ENCODE measurements at places on chromosomes 2 and 18.

- DNase-seq = no peak
Observed at GRCh38 chr2:229653531-229653930, 60.8 kb downstream of the DNER start.

DNA sequence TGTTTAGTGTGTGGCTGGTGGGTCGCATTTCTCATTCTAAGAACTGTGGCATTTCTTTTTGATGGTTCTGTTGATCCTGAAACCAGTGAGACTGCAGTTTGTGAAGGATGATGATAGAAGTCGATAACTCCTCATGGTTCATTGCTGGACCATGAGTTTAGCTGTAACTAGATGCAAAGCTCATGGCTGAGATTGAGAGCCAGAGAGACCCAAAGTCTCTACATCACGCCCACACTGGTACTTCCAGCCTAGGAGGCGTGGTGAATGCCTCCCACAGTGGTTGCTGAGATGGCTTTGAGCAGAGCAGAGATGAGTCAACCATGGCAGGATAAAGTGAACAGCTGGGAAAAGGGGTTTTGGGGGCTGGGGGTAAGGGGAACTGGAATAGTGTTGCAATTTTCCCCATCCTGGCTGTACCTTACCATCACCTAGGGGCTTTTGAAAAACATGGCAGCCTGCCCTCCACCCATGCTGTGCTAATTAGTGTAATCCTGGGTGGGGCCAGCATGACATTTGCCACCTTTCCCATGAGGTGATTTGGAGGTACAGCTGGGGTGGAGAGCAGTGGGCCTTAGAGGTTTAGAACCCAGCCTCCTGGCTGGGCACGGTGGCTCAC is 24.1 kb downstream of the INPP4A start:
- DNase-seq = no peak

- no peak for DNase-seq
Observed at GRCh38 chr18:14975431-14975830, 227.5 kb downstream of the ANKRD30B start.

- DNase-seq = no peak
Observed at GRCh38 chr2:21406911-21407310, 283.1 kb downstream of the TDRD15 start.

GRCh38 chr2:205984381-205984780 is 101.6 kb downstream of the INO80D start:
- no peak for DNase-seq

DNA sequence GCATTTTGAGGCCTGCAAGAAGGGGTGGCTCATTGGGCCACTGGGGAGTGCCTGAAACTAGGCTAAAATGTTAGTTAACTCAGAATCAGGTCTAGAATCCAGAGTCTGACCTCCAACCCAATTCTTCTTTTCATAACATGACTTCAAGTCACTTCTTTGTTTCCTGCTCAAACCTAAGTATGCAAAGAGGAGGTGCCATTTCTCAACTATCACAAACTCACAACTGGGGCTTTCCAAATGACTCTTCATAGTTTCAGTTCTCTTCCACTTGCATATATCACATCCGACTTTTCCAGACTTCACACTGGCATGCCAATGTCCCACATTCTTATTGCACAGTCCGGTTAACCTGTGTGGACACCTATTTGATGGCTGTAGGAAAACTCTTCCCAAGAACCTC is 211.6 kb downstream of the TCF4 start:
- DNase-seq = no peak

- DNase-seq = no peak
Observed at GRCh38 chr2:48673581-48673980, 55.9 kb downstream of the GTF2A1L start.

DNA sequence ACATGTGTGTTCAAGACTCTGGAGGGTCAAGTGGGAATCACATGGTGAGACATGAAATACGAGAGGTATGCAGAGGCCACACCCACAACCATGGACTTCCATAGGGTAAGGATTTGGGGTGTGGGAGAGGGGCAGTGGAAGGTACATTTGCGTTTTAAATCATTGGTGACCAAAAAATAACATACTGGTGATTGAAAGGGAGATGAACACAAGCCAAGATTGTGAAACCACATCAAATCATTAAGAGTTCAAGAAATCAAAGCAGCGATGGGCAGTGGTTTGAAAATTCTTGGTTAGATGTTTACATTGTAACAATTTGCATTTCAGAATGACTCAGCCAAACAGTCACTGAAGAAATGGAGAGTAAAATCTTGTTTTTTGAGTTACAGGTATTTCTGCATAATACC is 1.9 kb upstream of the CABYR start:
- DNase-seq = peak; percentile 46

DNA sequence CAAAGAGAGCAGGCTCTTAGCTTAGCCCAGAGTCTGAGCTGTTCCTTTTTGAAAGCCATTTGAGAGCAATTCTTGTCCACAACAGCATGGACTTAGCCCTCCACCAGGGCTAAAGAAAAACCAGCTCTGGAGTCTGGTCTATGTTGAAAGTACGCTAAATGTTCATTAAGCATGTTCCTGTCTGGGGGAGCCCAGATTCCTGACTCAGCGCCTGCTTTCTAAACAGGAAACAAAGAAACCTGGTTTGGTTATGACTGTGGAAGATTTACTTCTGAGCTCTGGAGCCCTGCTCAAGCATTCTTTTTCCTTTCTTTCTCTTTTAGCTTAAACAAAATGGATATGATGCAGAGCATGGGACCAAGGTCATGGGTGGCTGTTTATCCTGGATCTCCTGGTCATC is 279.8 kb downstream of the RBM43 start:
- DNase-seq = no peak

- peak; percentile 78 for DNase-seq
Observed at GRCh38 chr2:120669121-120669952, 66.3 kb upstream of the GLI2 start.

DNA sequence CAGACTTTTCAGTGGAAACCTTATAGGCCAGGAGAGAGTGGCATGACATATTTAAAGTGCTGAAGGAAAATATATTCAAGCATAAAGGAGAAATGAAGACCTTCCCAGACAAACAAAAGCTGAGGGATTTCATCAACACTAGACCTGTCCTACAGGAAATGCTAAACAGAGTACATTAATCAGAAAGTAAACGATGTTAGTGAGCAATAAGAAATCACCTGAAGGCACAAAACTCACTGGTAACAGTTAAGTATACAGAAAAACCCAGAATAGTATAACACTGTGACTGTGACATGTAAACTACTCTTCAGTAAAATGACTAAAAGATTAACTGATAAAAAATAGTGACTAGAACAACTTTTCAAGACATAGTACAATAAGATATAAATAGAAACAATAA is 87.4 kb downstream of the ATP8B1 start:
- no peak for DNase-seq

DNA sequence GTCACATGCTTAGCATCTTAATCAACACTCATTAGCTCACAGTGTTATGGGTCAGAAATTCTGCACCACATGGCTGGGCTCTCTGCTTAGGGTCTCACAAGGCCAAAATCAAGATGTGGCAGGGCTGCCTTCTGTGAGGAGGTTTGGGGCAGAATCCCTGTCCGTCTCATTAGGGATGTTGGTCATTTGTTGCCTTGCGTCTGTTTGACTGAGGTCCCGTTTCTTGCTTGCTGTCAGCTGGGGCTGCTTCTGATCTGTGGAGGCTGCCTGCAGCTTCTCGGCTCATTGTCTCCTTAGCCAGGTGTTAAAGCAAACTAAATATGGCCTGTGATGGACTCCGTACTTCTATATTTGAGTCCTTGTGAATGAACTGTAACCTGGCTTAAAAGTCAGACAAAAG is 146.5 kb downstream of the NDUFA10 start:
- no peak for DNase-seq

- no peak for DNase-seq
Observed at GRCh38 chr18:7735196-7735595, 168.1 kb downstream of the PTPRM start.

DNA sequence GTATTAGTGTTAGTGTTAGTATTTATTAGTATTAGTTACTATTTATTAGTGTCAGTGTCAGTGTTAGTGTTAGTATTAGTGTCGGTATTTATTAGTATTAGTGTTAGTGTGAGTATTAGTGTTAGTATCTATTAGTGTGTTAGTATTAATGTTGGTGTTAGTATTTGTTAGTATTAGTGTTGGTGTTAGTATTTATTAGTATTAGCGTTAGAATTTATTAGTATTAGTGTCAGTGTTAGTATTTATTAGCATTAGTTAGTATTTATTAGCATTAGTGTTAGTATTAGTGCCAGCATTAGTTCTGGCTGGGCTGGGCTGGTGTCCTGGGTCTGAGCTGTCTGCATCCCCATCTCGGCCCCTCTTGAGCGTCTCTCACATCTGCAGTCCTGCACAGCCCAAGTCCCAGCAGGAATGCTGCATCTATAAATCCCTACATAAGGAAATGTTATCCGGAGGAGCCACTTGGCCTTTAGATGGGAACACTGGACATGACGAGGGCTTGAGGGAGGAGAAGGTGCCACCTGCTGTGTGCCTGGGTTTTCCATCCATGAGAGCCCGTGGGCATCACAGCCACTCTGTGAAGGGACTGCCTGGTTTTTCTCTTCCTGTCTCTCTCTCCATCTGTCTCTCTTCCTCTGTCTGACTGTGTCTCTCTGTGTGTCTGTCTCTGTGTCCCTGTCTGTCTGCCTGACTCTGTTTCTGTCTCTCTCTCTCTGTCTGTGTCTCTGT is 33.6 kb downstream of the TWIST2 start:
- DNase-seq = no peak

GRCh38 chr2:175734686-175735085 is 267.4 kb downstream of the LNPK start:
- DNase-seq = no peak

- no peak for DNase-seq
Observed at GRCh38 chr2:59585655-59586054, 967.8 kb downstream of the BCL11A start.

- DNase-seq = no peak
Observed at GRCh38 chr2:170975127-170975942, 46.3 kb downstream of the GORASP2 start.

DNA sequence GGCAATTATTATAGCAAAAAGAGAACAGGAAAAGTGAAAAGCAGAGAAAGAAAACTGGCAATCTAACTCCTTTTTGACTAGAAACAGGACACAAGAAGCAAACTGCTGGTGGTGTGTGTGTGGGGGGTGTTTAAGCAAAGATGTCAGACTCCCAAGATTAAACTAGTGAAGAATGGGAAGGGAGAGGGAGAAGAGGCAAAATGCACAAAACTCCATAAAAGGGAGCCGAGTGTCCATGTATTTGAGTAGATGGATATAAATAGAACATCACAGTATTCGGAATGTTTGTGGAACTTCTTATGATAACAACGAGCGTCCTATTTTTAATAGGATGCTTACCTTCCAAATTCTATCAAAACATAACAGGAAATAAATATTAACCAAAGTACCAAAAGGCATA is 179.8 kb upstream of the TRIB2 start:
- no peak for DNase-seq

GRCh38 chr18:52435301-52435700 is 95.3 kb downstream of the DCC start:
- no peak for DNase-seq

DNA sequence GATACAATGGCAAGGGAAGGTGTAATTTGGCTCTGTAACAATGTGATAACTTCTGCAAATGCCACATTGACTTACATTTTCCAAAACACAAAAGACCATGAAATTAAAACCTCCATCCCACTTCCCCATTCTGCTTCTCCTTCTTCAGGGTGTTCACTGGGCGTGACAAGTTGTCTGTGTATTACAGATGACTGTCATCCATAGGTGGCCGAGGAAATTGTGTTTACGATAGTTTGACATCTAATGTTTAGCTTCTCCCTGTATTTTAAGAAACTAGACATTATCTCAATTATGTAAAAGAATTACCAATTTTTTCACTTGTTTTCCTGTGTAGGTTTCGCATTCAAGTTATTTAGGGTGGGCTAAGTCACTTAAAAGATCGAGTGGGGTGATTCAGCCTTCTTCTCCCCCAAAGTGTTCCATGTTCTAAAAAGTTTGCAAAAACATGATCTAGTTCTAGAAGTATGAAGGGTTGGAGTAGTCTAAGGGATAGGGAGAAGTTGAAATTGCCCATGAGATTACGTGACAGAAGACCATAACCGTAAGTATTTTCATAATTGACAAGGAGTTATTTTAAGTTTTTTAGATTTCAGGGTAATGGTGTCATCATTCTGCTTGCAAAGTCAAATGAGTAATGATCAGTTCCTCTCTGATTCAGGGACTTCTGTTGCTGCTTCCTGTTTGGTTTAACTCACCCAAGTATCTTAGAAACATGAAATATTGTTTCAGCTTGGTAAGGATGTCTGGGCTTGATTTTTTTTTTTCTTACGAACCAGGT is 25.2 kb upstream of the CYTIP start:
- no peak for DNase-seq

GRCh38 chr2:157800838-157801495 is 75.2 kb downstream of the ACVR1 start:
- DNase-seq = no peak

GRCh38 chr18:58884680-58885079 is 20.0 kb downstream of the ZNF532 start:
- DNase-seq = no peak

GRCh38 chr2:64666810-64667438 is 13.2 kb upstream of the SERTAD2 start:
- DNase-seq = no peak

- DNase-seq = no peak
Observed at GRCh38 chr2:215904101-215904500, 109.2 kb downstream of the MREG start.

DNA sequence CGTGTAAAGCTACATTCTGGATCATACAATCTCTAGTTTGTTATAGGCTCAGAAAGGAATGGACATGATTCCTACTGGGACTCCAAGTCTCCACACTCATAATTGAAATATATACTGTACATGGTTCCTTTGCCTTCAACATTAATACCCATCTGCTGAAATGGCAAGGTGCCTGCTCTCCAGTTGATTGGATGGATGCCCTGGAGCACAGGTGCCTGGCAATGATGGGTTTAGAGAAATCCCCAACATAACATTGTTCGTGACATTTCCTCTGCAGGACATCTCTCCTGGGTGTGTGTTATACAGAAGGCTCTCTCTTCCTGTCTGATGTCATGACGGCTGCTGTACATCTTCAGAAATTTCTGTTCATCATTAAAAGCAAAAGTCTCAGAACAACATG is 449.7 kb upstream of the CWC22 start:
- DNase-seq = no peak

- DNase-seq = no peak
Observed at GRCh38 chr2:70708376-70709199, 59.4 kb downstream of the ADD2 start.

Measured in GM23338 (cell line).